ENCODE measurements at places on chromosomes 12 and 14.

GRCh38 chr12:57319678-57320469 is 68.9 kb upstream of the STAC3 start:
- peaks cover 3% of the 10 kb centered on the region for H3K4me1 ChIP-seq
- H3K27ac ChIP-seq, result no peak overlapping the region
- H3K36me3 ChIP-seq, result no peaks in the 10 kb centered on the region
- no peak for DNase-seq
- no peak overlapping the region for H3K4me3 ChIP-seq

DNA sequence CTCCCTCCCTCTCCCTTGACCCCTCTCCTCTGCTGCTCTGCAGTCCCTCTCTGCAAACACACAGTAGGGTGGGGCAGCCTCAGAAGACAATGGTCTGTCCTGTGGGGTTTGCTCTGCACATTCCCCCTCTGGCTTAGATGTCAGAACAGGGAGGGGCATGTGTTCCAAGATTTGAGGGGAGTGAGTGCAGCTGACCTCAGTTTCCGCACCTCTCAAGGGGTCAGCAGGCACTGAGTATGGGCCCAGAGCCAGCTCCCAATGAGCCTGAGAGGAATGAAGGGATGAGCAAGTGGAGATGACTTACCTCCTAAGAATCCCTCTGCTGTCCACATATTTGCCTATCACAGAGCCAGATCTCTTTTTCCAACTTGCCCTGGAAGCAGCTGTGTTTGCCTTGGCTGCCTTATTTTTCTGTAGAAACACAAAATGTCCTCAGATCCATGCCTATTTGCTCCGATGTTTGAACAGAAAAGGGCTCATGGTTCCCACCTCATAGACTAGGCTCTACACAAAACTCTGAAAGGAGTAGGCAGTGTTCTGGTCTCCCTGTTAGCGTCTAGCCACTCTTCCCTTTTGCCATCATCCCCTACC is 111.4 kb downstream of the CRACR2A start:
- H3K36me3 ChIP-seq, result no peaks in the 10 kb centered on the region
- no peak overlapping the region for H3K27ac ChIP-seq
- DNase-seq, result peak; percentile 15
- H3K4me1 ChIP-seq, result peaks cover 5% of the 10 kb centered on the region
- no peak overlapping the region for H3K4me3 ChIP-seq

GRCh38 chr14:95290871-95291431 is 28.8 kb downstream of the CLMN start:
- no peak overlapping the region for H3K4me3 ChIP-seq
- DNase-seq, result no peak
- H3K27me3 ChIP-seq, result no peaks in the 10 kb centered on the region
- H3K27ac ChIP-seq, result no peak overlapping the region
- H3K36me3 ChIP-seq, result no peaks in the 10 kb centered on the region
- peaks cover 3% of the 10 kb centered on the region for H3K4me1 ChIP-seq

- no peak overlapping the region for H3K4me3 ChIP-seq
- no peaks in the 10 kb centered on the region for H3K4me1 ChIP-seq
- no peaks in the 10 kb centered on the region for H3K36me3 ChIP-seq
- H3K27me3 ChIP-seq, result no peaks in the 10 kb centered on the region
- H3K27ac ChIP-seq, result no peak overlapping the region
Measured at GRCh38 chr14:37124614-37125013, 47.8 kb downstream of the SLC25A21 start.

DNA sequence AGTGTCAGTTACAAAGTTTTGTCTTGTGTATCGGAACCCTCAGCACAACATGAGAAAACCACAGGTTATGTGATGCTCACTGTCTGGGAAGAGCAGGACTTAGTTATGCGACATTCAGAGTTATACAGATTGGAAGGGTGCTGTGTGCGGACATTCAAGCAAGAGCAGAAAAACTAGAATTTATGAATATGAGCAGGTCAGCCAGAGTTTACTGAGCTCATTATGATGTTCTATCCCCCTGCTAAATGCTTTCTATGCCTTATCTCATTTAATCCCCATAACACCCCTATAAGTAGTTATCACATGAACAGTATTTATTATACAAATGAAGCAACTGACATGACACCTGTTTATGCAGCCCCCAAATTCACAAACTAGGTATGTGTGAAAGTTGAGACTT is 1083.2 kb downstream of the FLRT2 start:
- no peak overlapping the region for H3K27ac ChIP-seq
- no peak overlapping the region for H3K4me3 ChIP-seq
- no peaks in the 10 kb centered on the region for H3K27me3 ChIP-seq
- no peaks in the 10 kb centered on the region for H3K4me1 ChIP-seq
- no peaks in the 10 kb centered on the region for H3K36me3 ChIP-seq
- no peak for DNase-seq

DNA sequence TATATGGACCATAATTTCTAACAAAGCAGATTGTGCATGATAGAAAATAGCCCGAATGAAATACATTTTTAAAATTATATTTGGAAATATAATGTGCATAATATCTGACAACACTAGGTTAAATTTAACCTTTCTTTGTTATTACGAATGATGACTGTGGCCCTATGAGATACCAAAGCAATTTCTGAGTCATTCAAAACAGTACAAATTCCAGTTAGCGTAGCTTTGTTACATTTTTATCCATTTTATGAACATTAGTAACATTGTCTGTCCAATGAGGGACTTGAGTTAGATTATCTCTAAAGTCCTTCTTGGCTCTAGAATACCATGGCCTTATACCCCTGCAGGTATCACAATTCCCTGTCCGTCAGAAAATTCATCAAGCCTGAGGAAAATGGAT is 39.0 kb upstream of the REP15 start:
- H3K27ac ChIP-seq, result no peak overlapping the region
- no peak overlapping the region for H3K4me3 ChIP-seq
- DNase-seq, result peak; percentile 15
- peaks cover 28% of the 10 kb centered on the region for H3K36me3 ChIP-seq
- H3K27me3 ChIP-seq, result no peaks in the 10 kb centered on the region
- no peaks in the 10 kb centered on the region for H3K4me1 ChIP-seq

- no peak overlapping the region for H3K4me3 ChIP-seq
- H3K27me3 ChIP-seq, result no peaks in the 10 kb centered on the region
- H3K36me3 ChIP-seq, result no peaks in the 10 kb centered on the region
- no peak for DNase-seq
- no peaks in the 10 kb centered on the region for H3K4me1 ChIP-seq
Measured at GRCh38 chr12:63849106-63849620, 4.7 kb downstream of the SRGAP1 start.

- H3K4me1 ChIP-seq, result no peaks in the 10 kb centered on the region
- DNase-seq, result no peak
- H3K4me3 ChIP-seq, result no peak overlapping the region
- no peaks in the 10 kb centered on the region for H3K36me3 ChIP-seq
Measured at GRCh38 chr14:62654641-62655040, 390.6 kb downstream of the KCNH5 start.

- no peaks in the 10 kb centered on the region for H3K4me1 ChIP-seq
- no peak overlapping the region for H3K27ac ChIP-seq
- no peaks in the 10 kb centered on the region for H3K36me3 ChIP-seq
- no peak overlapping the region for H3K4me3 ChIP-seq
- no peak for DNase-seq
Measured at GRCh38 chr14:93028724-93029076, 87.0 kb downstream of the ITPK1 start.

DNA sequence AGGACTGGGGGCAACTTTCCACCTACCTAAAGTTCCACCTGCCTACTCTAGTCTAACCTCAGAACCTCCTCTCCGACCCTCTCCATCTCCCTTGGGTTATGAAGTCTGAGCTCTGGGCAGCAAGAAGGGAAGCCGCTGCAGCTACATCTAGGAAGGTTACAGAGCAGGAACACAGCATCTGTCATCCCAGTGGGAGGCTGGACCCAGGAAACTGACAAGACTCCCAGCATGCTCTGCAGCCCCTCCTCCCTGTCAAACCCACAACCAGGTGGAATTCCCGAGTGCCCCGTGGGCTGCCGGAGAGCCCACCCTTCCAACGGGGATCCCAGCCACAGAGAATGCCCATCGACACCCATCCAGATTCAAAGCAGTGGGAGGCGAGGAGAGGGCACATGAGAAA is 2.1 kb downstream of the TESC start:
- peaks cover 6% of the 10 kb centered on the region for H3K4me1 ChIP-seq
- no peaks in the 10 kb centered on the region for H3K36me3 ChIP-seq
- H3K4me3 ChIP-seq, result no peak overlapping the region

GRCh38 chr12:69666798-69667197 is 32.3 kb downstream of the BEST3 start:
- H3K27ac ChIP-seq, result no peak overlapping the region
- H3K36me3 ChIP-seq, result no peaks in the 10 kb centered on the region
- DNase-seq, result peak; percentile 49
- H3K27me3 ChIP-seq, result no peaks in the 10 kb centered on the region

DNA sequence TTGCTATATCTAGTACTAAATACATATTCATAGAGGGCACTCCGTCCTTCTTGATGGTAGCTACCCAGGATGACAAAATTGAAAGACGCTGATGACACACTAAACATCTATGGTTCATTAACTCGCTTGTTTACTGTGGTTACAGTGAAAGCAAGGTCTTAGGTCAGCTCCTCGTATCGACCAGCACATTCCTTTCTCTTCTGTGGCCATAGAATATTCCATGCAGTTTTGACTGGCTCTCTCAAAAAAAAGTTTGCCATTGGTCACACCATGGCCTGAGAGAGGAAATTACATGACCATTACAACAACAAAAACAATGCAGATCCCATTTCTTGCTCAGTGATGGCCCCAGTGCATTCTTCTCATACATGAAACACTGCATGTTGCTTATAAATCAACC is 411.4 kb upstream of the SOX5 start:
- H3K36me3 ChIP-seq, result no peaks in the 10 kb centered on the region
- peak; percentile 94 for DNase-seq
- no peak overlapping the region for H3K4me3 ChIP-seq
- H3K27ac ChIP-seq, result no peak overlapping the region

DNA sequence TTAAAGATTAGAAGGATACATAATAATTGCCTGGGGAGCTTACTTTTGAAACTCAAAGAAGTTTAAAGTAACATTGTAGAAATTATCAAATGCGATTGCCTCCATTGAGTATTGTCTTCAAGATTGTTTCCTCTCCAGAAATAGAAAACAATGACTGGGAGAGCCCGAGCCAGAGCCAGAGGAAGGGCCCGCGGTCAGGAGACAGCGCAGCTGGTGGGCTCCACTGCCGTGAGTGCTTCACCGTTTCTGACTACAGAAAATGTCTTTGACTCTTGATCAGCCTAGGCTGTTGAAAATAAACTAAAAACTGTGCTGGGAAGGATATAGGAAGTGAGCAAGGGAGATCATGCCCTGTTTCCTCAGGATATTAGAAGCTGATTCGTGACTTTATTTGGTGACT is 4.8 kb downstream of the PIWIL1 start:
- H3K27ac ChIP-seq, result no peak overlapping the region
- H3K4me1 ChIP-seq, result no peaks in the 10 kb centered on the region
- DNase-seq, result no peak

GRCh38 chr14:54450535-54450934 is 9.4 kb upstream of the CNIH1 start:
- H3K4me3 ChIP-seq, result no peak overlapping the region
- no peaks in the 10 kb centered on the region for H3K36me3 ChIP-seq
- no peaks in the 10 kb centered on the region for H3K4me1 ChIP-seq
- H3K27me3 ChIP-seq, result no peaks in the 10 kb centered on the region

- no peak overlapping the region for H3K4me3 ChIP-seq
- DNase-seq, result no peak
- H3K27ac ChIP-seq, result no peak overlapping the region
- no peaks in the 10 kb centered on the region for H3K27me3 ChIP-seq
- H3K36me3 ChIP-seq, result no peaks in the 10 kb centered on the region
- no peaks in the 10 kb centered on the region for H3K4me1 ChIP-seq
Measured at GRCh38 chr14:48970943-48971342, 615.2 kb downstream of the RPS29 start.

DNA sequence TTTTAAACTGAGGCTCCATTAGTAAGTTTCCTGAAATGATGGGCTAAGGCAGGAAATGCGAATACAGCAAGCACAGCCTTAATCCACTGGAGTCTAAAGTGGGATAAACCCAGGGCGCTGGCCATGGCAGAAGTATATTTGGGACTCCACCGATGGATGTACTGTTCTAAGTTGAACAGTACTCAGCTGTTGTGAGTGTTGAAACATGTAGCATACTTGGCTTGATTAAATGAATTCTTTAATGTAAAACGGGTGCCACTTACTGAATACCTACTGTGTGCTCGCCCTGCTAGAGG is 996 bp downstream of the SSPN start:
- DNase-seq, result no peak
- peaks cover 4% of the 10 kb centered on the region for H3K4me1 ChIP-seq
- no peak overlapping the region for H3K4me3 ChIP-seq
- H3K27me3 ChIP-seq, result peaks cover 3% of the 10 kb centered on the region
- no peaks in the 10 kb centered on the region for H3K36me3 ChIP-seq

DNA sequence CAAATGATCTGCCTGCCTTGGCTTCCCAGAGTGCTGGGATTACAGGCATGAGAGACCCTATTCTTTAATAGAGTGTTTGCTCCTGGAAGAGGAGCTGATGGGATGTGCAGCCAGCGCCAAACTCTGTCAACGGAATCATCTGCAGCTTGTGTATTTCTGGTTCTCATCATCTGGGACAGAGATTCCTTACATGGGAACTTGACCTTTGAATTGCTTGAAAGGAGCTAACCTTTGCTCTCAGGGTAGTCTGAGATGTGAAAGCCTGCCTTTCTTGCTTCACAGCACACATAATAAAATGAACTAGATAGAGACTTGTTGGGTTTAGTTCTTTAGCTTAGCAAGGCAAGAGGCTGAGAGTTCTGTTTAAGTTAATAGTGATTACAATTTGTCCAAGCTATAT is 120.0 kb downstream of the OTOGL start:
- peaks cover 9% of the 10 kb centered on the region for H3K4me1 ChIP-seq
- H3K27me3 ChIP-seq, result no peaks in the 10 kb centered on the region
- H3K4me3 ChIP-seq, result no peak overlapping the region
- no peak overlapping the region for H3K27ac ChIP-seq
- no peak for DNase-seq

DNA sequence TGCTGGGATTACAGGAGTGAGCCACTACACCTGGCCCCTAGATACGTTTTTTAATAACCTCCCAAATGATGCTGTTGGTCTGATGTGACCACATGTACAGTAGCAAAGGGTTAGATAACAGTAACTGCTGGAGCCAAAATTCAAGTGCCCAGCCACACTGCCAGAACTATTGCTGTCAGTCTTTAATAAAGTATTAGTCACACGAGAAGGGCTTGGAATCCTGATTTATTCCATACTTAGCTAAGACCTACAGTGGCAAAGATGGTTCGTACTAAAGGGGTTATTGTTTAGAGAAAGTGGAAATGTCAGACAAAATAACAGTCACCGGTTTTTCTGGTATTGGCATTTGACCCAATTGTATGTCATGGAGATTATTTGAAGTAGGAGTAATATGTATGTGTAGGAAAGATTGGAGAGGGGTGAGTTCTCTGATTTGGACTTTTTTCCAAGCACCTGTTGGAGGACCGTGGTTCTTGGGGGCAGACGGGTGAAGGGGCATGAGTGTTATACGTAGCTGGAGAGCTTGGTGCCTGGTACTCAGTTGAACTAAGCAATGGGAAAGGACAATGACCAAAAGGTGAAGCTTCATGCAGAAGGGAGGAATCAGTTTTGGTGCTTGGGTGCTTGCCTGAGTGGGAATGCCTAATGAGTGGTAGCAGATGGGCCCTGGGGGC is 9.7 kb downstream of the TUBA1C start:
- H3K36me3 ChIP-seq, result peaks cover 39% of the 10 kb centered on the region
- no peak overlapping the region for H3K27ac ChIP-seq
- DNase-seq, result peak; percentile 27
- H3K27me3 ChIP-seq, result no peaks in the 10 kb centered on the region
- H3K4me1 ChIP-seq, result peaks cover 1% of the 10 kb centered on the region
- H3K4me3 ChIP-seq, result no peak overlapping the region

- no peaks in the 10 kb centered on the region for H3K36me3 ChIP-seq
- H3K4me1 ChIP-seq, result no peaks in the 10 kb centered on the region
- no peaks in the 10 kb centered on the region for H3K27me3 ChIP-seq
- no peak for DNase-seq
Measured at GRCh38 chr14:38611928-38612327, 356.0 kb upstream of the CLEC14A start.
